ENCODE measurements at places on chromosomes 3 and 15.

- no peak for DNase-seq
Measured at GRCh38 chr3:43309372-43310305, 23.3 kb downstream of the SNRK start.

- DNase-seq, result no peak
Measured at GRCh38 chr3:69683082-69683806, 56.0 kb upstream of the MITF start.

GRCh38 chr15:100601163-100601562 lies 821 bp downstream of the LINS1 start:
- no peak for DNase-seq

- DNase-seq, result no peak
Measured at GRCh38 chr3:62293051-62293780, 80.1 kb downstream of the FEZF2 start.

- no peak for DNase-seq
Measured at GRCh38 chr15:72690938-72691337, 4.9 kb downstream of the BBS4 start.

DNA sequence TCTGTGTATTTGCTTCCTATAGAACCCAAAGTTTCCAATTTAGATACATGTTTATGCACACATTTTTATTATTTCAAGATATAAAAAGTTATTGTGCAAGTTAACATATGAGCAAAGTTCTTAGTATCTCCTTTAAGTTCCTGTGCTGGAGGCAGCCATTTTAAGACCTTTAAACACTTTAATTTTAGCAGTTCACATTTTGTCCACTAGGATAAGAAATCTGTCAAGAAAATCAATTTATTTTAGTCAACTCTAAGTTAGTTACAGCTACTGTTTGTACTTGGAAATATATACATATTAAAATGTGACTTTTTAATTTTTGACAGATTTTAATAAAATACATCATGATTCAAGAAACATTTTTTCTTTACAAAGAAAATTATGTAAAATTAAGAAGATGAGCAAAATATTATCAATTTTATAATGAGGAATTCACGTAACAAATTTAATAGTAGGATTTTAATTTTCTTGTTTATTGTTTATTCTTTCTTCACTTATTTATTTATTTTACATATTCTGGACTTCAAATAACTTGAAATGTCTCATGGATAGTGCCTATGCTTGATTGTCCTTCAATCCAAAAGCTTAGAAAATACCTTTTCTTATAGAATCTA lies 402.6 kb upstream of the GBE1 start:
- no peak for DNase-seq

DNA sequence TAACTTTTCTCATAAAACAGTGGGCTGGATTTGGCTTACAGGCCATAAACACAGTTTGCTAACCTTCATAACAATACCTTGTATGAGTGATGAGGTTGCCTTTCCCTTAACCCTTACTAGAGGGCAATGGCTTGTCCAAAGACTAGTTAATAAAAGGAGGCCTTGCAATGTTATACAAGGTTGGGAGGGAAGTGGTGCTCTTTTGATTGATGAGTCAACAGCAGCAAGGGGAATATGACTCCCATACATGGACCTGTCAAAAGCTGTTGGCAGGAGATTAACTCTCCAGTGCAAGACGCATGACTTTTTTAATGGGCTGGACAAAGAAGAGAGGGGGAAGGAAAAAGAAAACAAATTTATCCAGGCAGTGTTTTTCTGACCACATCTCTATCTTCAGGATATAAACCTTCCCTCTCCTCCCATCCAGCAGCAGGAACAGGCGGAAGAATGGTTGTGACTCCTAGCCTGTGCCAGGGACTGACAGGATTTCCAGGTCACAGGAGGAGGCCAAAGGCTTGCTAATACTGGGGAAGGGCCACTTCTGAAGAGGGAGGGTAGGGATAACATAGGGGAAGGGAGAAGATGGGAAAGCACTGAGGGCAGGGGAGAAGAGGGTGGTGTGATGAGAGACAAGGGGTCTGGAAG lies 35.2 kb upstream of the ARL14 start:
- DNase-seq, result peak; percentile 77
